ENCODE measurements at places on chromosomes 11 and 22.

- DNase-seq, result no peak
These were observed 8.6 kb upstream of the RELT start for GRCh38 chr11:73367482-73368024.

DNA sequence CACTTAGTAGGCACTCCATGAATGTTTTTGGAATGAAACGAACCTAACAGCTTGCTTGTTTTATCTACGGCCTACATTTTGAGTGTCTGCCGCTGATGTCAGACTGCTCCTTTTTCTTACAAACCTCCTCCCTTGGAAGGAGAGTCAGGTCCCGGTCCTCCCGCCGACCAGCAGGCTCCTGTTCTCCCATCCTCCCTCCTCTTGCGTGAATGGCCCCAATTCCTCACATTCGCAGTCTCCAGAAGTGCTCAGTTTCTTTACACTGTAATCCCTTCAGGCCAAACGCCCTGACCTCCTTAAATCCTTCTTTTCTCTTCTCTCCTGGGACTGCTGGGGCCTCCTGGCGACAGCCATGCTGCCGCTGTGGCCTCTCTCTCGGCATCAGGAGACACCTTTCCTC is 82.6 kb upstream of the CSNK2A3 start:
- DNase-seq, result no peak

- DNase-seq, result no peak
These were observed 38.5 kb upstream of the APLNR start for GRCh38 chr11:57275582-57275981.

DNA sequence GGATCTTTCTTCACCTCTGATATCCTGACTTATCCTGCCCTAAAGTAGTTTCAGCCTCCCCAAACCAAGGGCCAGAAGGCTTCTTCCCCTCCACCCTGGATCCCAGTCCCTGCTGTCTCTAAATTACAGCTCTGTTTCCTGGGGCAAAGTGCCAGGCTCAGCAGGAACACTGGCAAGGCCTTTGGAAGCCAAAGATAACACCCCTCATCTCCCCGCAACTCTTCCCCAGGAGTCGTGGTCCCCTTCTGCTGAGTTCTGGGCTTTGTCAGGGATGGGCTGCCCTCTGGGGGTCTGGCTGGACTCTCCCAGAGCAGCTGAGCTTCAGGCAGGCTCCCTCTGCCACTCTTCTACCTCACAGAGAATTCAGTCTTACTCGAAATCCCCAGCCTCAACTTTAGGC is 53.8 kb upstream of the AMPD3 start:
- DNase-seq, result no peak

DNA sequence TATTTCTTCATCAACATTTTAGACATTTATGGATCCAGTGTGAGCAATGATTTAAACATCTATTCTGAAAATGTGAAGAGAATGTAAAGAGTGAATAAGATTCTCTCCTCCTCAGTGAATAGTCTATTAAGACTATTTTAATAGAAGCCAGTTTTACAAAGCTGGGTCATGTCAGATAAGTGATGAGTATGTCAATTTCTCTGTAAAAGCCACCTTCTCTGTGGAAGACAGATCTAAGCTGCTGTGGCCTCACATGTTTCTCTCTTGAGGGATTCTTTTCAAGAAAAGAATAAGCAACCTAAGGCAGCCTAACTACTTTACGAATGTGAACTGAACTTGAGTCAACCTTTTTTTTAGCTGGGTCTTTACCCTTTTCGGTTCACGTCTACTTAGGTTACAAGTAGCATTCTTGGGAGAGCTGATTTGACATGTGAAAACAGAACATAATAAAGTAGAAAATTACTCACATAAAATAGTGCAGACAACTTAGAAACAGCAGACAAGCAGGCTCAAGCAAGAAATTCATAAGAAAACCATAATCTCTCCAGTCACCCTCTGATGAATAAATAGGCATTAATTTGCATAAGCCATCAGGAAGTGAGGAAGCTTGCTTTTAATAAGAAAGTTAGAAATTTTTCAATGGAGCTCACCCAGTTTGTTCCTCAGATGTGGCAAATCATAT is 9.9 kb downstream of the CTSC start:
- no peak for DNase-seq

- peak; percentile 89 for DNase-seq
These were observed 24.1 kb upstream of the CDC42EP2 start for GRCh38 chr11:65290448-65291165.

- DNase-seq, result no peak
These were observed 6.1 kb upstream of the TPP1 start for GRCh38 chr11:6625156-6625831.

GRCh38 chr11:125171974-125172373 is 7.4 kb downstream of the PKNOX2 start:
- no peak for DNase-seq

DNA sequence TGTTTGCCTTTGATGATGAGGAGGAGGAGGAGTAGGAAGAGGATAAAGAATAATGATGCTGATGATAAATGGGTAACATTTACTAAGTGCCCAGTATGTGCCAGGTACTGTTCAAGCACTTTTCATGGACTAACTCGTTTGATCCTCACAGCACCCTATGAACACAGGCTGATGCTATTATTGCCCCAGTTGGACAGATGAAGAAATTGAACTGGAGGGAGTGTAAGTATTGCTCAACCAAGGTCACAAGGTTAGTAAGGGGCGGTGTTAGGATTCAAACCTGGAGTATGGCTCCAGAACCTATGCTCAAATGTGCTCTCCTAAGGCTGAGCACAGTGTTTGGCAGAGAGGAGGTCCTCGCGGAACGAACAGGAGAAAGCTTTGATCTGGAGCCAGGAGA is 78.6 kb downstream of the SYN3 start:
- DNase-seq, result no peak

- no peak for DNase-seq
These were observed 313.1 kb upstream of the PITPNB start for GRCh38 chr22:28232204-28232603.

- peak; percentile 89 for DNase-seq
These were observed at the start of gene SERPINH1 for GRCh38 chr11:75562048-75562835. TSS of gene SERPINH1 (plus strand) at chr11:75562253. CDS start at chr11:75566350, 4,097 bp downstream.

DNA sequence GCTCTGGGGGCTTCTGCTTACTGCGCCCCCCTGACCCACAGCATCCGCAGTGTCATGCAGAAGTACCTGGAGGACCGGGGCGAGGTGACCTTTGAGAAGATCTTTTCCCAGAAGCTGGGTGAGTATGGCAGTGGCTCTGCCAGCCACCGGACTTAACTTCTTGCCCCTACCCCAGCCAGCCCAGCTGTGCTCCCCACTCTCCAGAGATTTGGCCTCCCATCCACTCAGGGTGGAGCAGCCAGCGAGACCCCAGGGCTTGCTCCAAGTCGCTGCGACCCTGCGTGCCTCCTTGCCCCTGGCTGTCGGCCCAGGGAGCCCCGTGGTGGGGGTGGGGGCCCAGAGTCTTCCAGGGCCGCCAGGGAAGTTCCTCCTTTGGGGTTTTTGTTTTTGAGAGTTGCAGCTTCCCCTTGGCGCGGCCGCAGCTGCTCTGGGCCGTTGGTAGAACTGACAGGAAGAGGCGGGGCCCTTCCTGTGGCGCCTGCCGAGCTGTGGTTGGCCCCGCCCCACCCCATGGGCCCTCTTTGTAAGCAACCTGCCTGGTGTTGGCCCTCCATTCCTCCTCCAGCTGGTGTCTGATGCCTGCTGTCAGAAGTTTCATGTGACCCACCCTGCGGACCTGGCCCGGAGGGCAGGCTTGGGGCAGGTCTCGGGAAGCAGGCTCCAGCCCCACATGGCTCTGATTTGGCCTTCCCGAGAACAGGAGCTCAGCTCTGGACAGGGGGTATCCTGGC is 11.1 kb downstream of the GRK2 start:
- no peak for DNase-seq

DNA sequence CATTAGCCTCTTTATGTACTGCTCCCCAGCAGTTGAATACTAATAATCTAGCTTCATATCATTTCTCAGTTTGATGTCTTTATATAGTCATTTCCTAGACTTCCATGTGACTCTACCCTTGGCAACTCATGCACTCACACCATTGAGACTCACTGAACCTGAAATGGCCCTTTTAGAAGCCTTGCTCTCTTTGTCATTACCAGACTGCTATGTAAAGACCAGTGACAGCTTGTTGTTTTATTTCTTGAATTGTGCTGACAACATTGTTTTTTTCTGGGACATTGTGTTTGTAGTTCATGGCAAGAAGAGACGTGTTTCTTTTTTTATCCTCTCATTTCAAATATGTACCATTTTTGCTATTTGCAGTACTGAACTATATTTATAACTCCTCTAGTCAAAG is 256.5 kb downstream of the CNTN5 start:
- no peak for DNase-seq

DNA sequence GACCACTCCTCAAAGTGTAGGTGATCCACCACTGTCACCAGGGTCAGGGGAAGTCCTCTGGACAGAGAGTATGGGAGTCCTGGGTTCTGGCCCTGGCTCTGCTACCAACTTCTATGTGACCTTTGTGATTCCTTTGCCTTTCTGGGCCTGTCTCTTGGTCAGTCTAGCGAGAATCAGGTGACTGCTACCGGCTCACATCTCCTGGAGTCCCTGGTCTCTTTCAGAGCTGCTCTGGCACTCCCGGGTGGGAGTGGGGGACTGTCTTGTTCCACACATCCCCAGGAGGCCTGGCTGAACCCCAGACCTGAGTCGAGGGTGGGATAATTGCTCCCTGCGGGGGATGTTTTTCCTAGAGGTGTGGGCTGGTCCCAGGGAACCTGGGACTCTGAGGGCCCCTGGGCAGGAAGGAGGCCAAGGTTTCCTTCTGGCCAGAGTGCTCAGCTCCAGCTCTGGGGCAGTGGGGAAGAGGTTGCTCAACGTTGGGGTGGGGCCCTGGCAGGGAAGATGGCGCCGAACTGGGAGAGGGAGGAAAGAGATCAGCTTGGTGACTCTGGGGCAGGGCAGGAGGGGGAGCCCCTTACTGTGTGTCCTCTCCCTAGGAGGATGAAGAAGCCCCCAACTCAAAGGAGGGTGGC is 2.1 kb downstream of the SOX10 start:
- DNase-seq, result no peak

DNA sequence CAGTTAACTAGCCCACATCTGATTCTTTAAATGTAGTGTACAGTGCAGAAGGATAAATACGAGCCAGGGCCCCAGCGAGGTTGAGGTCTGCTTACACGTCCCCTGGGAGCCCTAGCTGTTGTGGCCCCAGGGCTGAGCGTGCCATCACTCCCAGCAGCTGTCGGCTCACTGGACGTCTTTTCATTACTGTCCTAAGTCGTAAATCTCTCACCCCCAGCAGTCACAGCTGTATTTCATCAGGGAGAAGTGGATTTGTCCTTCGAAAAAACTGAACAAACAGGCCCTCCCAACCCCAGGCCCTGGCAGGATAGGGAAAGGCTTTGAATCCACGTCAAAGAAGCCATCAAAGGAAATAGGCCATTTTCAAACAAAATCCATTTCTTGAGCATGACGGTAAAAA is 110.4 kb upstream of the CSNK2A3 start:
- DNase-seq, result peak; percentile 62

DNA sequence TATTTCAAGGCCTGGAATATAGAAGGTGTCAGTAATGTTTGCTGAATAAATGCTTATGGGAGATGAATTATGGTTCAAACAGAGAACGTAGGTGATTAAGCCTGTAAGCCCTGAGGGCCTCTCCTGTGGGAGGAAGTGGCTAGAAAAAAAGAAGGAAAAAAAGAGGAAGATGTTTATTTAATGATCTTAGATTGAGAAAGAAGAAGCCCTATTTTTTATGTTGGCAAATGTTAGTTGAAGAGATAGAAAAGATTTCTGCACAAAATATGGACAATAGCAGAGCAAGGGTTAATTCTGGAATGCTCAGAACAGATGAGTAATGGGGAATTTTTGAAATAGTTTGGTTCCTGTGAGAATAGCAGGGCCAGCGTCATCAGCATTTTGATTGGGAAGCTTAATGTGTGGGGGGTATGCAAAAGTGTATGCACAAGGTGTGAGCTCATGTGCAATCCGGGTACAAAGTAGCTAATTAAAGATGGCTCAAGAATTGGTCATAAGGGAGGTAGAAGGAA is 95.7 kb downstream of the TEAD1 start:
- DNase-seq, result no peak

GRCh38 chr11:123054301-123055065 is 7.5 kb downstream of the HSPA8 start:
- DNase-seq, result peak; percentile 93

DNA sequence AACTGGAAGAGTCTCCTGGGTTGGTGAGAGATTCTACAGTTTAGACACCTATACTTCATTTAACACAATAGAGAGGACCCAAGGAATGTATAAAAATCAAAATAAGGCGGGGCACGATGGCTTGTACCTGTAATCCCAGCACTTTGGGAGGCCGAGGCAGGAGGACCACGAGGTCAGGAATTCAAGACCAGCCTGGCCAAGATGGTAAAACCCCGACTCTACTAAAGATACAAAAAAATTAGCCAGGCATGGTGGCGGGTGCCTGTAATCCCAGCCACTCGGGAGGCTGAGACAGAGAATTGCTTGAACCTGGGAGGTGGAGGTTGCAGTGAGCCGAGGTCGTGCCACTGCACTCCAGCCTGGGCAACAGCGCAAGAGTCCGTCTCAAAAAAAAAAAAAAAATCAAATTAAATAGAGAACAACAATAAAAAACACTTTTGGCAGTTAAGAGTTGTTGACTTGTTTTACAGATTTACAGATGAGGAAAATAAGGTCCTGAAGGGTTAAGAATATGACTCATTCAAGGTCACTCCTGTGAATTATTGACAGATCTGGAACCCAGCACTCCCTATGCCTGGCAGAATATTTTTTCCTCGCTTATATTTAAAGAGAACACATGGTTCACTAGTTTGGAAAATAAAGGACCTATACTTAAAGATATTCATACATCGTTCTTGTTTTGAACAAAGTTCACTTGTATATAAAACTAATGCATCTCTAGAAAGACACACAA is 5.2 kb downstream of the LGR4 start:
- no peak for DNase-seq

DNA sequence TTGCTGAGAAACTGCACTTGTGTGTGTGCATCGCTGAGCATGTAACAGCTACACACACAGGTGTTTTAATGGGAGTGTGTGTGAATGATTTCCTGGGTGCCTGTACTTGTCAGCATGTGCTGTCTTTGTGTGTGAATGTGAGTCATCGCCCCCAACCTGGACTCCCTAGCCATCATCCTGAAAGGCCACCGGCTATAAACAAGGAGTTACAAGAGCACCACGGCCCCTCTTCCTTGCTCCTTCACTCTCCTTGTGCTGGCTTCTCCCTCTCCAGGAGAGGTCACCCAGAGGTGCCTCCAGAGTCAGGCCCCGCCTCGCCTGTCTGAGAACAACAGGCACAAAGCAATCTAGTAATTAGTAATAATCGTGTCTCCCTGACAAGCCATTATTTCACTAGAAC is 419.2 kb downstream of the BUD13 start:
- peak; percentile 63 for DNase-seq

DNA sequence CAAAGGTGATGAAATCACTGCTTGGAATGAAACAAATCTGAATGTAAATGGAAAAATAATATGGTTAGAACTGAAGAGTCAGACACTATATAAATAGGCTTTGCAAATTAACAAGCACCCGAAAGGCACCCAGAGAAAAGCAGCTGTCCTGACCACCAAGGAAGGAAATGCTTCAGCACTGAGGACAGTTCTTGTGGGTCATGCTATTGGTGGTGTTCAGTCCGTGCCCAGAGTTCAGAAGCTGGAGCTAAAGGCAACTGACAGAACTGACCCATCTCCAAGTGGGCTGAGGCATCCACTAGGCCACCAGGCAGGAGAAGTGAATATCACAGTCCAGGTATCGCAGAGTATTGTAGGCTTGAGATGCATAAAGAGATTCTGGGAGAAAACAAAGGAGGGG is 208.9 kb downstream of the OPCML start:
- DNase-seq, result no peak

All from DMS79 treated with DMSO at 0.1 percent for 48 hours (cell line).